ENCODE measurements at places on chromosomes 5 and 9. TPM values are rescaled to one million over a fixed set of nuclear protein-coding genes. Genes with fewer than 3 reads are reported as not detected.

Gene PITX1
- total RNA-seq, result not detected

Gene IL9
- not detected for total RNA-seq

Gene FIBCD1
- not detected for total RNA-seq

Gene IRX1
- total RNA-seq, result not detected

DNA sequence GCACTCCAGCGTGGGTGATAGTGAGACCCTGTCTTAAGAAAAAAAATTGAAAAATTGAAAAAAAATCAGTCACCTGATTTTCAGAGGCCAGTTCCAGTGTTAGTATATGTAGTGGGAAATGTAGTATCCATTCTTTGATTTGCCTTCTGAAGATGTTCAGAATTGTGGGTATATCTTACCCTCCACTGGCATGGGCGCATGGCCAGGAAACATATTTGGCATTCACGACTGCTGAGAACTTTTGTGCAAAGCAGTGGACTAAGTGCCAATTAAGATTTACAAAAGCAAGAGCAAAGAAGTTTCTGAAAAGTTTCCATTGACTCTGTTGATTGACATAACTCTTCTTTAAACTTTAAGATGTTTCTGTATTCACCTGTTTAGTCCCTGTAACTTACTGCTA, 2.4 kb downstream of the CAVIN4 start:
- H3K36me3 ChIP-seq, result no peaks in the 10 kb centered on the region
- H3K4me3 ChIP-seq, result no peak overlapping the region
- no peaks in the 10 kb centered on the region for H3K4me1 ChIP-seq
- DNase-seq, result no peak

DNA sequence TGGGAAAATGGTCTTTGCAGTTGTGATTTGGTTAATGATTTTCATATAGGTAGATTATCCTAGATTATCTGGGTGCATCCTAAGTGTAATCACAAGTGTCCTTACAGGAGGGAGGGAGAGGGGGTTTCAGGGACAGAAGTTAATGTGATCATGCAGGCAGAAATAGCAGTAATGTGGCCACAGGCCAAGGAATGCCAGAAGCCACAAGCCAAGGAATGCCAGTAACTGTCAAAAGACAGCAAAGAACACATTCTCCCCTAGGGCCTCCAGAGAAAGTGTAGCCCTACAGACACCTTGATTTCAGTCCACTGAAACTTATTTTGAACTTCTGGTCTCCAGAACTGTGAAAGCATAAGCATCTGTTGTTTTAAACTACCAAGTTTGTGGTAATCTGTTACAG, 2074.5 kb downstream of the MAT2B start:
- H3K27ac ChIP-seq, result no peak overlapping the region
- no peak for DNase-seq
- no peak overlapping the region for H3K4me3 ChIP-seq
- no peaks in the 10 kb centered on the region for H3K27me3 ChIP-seq
- no peaks in the 10 kb centered on the region for H3K4me1 ChIP-seq

DNA sequence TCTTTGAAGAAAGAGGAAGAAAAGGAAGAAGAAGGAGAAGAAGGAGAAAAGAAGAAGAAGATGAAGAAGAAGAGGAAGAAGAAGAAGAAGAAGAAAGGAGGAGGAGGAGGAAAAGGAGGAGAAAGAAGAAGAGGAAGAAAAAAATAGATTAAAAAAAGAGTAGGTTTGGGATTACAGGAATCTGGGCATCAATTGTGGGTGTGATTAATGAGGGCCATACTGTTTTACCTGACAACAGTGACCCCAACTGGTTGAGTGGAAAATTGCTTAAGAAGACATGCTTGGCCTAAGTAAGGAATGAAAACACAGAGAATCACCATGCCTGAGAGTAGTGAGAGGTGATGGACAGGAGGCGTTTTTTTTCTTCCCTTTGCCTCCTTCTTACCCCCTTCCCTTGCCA, 114.6 kb downstream of the FAM170A start:
- no peaks in the 10 kb centered on the region for H3K4me1 ChIP-seq
- no peaks in the 10 kb centered on the region for H3K36me3 ChIP-seq
- no peak overlapping the region for H3K4me3 ChIP-seq
- H3K27me3 ChIP-seq, result no peaks in the 10 kb centered on the region

DNA sequence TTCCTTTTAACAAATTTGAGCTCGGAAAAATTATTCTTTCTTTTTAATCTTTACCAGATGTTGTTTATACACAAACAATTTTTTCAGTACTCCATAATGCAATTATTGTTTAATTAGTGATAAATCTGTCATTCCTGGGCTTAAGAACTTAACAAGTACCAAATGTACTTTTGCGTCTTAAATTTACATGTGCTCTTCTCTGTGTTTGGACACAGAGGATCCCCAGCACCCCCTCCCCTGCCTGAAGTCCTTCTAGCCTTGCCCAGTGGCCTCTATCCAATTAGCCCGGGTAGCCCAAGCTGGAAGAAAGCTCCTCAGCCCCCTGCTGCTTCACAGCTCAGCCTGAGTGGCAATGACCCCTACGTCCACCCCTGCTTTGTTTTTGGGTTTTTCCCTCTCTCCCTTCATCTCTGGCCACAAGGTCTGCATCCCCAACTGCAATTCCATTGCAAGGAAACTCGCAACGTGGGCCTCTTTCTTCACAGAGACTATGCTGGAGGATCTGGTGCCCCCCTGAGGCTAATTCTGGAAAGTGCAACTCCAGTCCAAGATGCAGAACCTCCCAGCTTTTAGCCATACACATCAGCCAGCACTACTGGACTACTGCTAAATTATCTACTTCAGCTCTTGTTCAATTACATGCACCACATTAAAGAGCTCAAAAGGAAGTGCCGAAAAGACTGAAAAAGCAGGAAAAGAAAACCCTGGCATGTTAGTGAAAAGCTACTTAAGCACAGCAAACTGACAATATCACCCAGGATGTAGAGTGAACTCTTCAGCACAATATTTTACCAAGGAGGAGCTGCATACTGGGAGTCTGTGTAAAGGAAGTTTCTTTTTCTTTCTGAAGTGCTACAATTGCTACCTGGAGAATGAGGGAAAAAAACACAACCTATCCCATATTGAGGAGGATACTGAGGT, 186.2 kb downstream of the FANCC start:
- no peak overlapping the region for H3K4me3 ChIP-seq
- H3K27me3 ChIP-seq, result no peaks in the 10 kb centered on the region
- H3K27ac ChIP-seq, result no peak overlapping the region

DNA sequence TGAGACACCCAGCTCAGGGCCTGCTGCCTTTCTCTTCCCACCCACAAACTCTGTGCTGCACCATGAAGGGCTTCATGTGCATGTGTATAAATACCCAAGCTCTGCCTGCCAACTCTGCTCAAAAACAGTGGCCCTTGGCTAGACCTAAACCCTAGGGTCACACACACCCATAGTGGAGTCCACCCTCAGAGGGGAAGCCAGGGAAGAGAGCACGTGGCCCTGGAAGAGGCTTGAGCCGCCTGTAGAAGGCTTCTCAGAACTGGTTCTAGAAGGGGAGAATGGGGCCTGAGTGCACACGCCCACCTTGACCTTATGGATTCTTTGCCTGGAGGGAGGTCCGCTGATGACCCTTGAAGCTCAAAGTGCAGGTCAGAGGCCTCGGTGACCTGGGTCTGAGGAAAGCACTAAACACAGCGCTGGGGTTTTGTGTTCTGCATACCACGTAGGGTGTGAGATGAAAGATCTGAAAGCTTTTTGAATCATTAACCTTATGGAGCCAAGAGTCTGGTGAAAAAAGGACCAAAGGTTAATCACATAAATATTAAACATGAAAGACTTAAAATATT, 60.6 kb downstream of the CYFIP2 start:
- H3K27ac ChIP-seq, result no peak overlapping the region
- DNase-seq, result no peak
- H3K27me3 ChIP-seq, result no peaks in the 10 kb centered on the region
- peaks cover 22% of the 10 kb centered on the region for H3K4me1 ChIP-seq
- no peak overlapping the region for H3K4me3 ChIP-seq

DNA sequence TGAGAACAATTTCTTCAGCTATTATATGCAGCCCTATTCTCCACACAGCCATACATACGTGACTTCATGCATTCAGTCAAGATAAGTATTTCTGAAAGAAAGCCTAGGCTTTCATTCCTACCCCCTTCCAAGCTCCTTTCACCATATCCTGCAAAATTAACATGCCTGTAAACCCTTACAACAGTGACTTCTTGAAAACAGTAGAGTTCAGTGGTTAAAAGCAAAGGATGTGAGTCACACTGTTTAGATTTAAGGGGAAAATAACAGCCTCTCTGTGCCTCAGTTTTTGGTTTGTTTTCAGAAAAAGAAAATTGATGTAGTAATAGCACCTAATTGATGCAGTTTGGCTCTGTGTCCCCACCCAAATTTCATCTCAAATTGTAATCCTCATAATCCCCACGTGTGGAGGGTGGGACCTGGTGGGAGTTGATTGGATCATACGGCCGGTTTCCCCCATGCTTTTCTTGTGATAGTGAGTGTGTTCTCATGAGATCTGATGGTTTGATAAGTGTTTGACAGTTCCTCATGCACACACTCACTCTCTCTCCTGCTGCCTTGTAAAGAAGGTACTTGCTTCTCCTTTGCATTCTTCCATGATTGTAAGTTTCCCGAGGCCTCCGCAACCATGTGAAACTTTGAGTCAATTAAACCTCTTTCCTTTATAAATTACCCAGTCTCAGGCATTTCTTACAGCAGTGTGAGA, 264.8 kb downstream of the CETN3 start:
- no peaks in the 10 kb centered on the region for H3K4me1 ChIP-seq
- H3K27me3 ChIP-seq, result no peaks in the 10 kb centered on the region
- H3K27ac ChIP-seq, result no peak overlapping the region
- no peaks in the 10 kb centered on the region for H3K36me3 ChIP-seq
- H3K4me3 ChIP-seq, result no peak overlapping the region

- no peak for DNase-seq
- H3K36me3 ChIP-seq, result no peaks in the 10 kb centered on the region
- H3K4me3 ChIP-seq, result no peak overlapping the region
- no peak overlapping the region for H3K27ac ChIP-seq
- H3K4me1 ChIP-seq, result no peaks in the 10 kb centered on the region
- peaks cover 1% of the 10 kb centered on the region for H3K27me3 ChIP-seq
Observed at GRCh38 chr5:170540271-170540670, 36.5 kb downstream of the KCNIP1 start.
